ENCODE measurements at places on chromosomes 3 and 15.
A peak's percentile ranks its signal among the peaks of the same experiment; 100 is the strongest.

DNA sequence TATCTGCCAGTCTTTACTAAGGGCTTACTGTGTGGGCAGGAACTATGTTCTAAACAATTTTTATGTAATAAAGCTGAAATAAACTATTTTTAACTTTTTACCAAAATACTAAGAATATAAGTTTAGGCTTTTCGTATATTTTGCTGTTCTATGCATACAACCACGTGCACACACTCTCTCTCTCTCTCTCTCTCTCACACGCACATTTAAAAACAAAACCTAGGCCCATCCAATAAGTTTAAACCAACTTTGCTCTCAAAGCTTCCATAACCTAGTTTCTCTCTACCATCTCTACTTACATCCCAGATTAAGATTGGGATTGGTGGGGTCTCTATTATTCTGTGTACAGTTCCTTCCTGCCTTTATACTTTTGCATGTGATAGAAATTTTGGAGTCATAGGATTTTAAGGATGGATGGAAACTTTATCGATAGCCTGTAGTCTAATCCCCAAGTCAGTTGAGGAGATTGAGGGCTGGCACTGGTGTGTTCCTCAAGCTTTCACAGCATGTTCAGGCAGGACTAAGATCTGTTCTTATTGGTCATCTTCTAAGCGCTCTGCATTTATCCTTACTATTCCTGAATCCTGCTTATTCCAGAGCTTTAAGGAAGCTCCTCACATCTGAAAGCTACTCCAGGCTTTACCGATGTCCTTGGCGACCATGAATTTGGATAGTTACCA lies 1.8 kb downstream of the GPR171 start:
- no peak for DNase-seq

DNA sequence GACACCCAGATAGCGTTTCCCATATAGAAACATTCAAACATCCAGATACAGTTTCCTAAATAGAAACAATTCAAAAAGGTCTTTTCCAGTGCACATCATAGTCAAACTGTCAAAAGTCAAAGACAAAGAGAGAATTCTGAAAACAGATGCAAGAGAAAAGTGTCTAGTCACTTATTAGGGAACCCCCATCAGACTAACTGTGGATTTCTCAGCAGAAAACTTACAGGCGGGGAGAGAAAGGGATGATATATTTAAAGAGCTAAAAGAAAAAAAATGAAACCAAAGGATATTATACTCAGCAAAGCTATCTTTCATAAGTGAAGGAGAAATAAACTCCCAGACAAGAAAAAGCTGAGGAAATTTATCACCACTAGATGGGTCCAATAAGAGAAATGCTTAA lies 22.3 kb upstream of the CX3CR1 start:
- DNase-seq: no peak

- peak; percentile 23 for DNase-seq
Observed at GRCh38 chr15:83559310-83559966, 94.5 kb upstream of the ADAMTSL3 start.

DNA sequence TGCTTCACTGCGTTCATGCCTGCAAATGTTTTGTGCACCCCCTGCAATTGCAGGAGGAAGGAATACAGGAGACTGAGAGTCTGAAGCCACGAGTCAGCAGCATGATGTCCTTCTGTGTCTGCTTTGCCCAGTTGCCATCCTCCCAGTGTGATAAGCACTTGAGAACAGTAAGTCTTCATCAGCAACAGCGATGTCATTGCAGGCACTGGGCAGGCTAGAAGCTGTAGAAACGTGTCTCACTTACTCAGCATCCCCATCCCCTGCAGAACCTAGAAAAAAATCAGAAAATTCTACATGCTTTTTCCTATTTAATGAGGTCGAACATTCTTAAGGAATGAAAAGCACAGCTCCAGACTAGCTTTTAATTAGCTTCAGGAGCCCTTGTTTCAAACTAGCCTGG lies 156.5 kb upstream of the LPP start:
- no peak for DNase-seq

GRCh38 chr3:69282181-69282580 lies 103.7 kb downstream of the FRMD4B start:
- DNase-seq: no peak

DNA sequence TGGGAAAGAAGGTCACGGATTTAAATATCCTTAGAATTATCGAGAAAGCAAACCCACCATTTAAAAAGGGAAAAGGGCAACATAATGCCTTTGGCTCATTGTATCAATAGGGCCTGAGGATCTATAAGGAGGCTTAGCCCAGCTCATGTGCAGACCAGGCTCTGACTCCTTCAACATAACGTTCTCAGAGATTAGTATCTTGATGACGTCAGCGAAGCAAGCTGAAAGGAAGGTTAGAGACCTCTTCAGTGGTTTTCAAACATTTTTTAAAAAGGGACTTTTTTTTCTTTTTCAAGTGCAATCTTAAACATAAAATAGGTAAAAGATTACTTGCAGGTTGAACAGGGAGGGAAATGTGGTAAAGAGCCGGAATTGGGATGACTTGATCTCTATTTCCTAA lies 463.9 kb upstream of the ADAMTS9 start:
- DNase-seq: no peak

GRCh38 chr15:70121624-70122302 lies 24.0 kb upstream of the TLE3 start:
- no peak for DNase-seq

GRCh38 chr3:111143-112069 lies 85.2 kb upstream of the CHL1 start:
- DNase-seq: no peak

GRCh38 chr3:17258823-17259436 lies 374.2 kb downstream of the PLCL2 start:
- peak; percentile 48 for DNase-seq

DNA sequence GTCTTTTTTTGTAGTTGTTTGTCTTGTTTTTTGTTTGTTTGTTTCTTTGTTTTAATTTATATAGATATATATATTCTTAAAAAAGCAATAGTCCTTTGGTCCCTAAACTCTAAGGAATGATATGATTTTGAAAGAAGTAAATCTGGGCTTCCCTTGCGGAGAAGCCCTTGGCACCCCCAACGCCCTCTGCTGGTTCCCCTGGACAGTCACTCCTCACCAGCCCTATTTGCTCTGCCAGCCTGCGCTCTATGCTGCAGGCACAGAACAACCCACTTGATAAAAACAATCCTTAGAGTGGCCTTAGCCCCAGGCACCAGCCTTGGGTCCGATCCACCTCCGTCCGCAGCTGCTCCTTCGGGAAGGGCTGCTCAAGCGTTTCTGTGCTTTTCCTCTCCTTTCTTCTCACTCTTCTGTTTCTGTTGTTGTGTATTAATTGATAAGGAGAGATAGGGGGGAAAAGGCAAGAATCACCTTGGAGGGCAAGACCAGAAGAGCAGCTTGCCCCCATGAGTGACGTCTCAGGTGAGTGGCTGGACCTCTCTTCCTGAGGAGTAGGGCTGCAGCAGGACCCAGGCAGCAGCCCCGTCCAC lies 13.7 kb upstream of the PARP6 start:
- DNase-seq: no peak

DNA sequence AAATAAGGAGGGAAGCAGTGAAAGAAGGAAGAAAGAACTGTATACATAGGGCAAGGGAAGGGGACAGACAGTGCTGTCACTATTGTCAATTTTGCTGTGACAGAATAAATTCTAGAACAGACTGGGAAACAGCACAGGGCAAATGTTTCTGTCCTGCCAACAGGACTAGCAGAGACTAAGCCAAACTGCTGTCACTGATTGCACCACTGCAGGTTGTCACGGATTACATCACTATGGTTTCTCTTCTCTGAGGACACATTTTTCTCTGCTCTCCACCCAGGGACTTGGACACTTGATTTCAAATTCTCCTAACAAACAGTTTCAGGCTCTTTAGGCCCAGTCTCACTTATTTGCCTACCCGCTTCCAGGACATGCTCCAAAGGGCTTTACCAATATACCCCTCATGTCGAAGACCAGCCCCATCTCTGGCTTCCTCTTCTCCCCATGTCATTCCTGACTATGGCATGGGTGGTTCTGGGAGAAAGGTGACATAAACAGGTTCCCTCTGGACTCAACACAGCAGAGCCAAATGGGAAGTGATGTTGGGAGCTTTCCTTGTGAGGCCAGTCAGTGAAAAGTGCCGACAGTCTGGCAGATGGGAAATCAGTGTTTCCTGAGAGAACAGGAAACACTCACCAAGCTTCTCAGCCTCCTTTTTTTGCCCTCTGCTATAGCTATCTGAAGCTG lies 70.2 kb upstream of the ST3GAL6 start:
- peak; percentile 76 for DNase-seq

- DNase-seq: no peak
Observed at GRCh38 chr15:57575363-57575762, 16.3 kb upstream of the MYZAP start.

DNA sequence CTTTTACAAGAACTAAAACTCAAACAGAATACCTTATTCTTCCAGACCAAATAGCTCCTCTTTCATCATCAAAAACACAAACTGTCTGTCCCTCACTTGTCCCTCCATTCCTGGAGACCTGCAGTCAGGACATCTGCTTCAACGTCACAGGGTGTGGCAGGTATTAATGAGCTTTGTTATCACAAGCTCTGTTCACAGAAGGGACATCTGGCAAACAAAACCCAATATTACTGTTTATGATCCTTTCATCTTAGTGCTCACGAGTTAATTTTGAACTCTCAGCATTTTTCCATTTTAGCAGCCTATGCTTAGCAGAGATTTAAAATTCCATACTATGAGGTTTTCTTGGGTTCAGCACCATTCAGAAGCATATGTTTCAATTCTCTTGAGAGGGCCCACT lies 32.9 kb downstream of the AP3S2 start:
- no peak for DNase-seq

DNA sequence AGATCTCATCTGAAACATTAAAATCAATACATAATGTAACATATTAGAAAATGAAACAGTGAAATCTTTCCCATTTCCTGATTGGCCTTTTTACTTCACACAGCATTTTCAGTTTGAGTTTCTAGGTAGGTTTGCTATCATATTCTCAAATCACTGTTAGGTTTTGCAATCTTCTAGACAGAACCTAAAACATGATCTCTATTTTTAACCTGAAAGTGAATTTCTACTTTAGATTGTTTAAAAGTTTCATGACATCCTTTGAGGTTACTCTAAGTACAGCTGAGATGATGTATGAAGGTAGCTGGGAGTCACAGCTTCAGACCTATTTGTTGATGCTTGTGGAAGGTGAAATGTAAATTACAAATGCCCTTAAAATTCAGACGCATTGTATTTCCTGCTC lies 118.4 kb upstream of the GPR149 start:
- no peak for DNase-seq

DNA sequence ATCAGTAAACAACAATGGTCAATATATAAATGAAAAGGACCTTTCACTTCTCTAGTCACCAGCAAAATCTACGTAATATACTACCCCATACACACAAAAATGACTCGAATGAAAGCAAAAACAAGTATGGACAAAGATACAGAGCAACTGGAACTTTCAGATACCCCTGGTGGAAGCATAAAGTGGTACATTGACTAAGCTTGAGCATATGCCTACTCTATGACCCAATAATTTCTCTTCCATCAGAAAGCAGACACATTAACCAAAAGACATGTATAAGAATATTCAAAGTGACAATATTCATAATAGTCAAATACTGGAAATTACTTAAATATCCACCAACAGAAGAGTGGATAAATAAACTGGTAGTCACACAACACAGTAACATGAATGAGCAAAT lies 86.0 kb downstream of the EFL1 start:
- no peak for DNase-seq

DNA sequence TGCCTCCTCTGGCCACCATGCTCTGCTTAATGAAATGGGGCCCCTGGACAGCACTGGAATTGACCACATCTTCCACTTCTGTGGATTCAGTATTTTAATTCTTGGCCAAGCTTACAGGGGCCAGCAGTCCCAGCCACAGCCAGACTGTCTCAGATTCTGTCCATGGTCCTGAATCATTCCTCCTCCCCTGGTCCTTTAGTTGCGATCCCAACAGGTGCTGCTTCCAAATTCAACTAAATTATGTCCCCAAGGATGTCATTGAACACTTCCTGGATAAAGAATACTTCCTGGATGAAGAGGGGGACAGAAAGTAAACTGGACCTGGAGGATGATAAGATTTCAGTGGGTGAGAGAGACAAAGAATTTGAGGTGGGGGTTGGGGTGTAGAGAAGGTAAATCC lies 111.1 kb upstream of the FOXB1 start:
- no peak for DNase-seq

GRCh38 chr3:35383216-35383615 lies 256.1 kb upstream of the ARPP21 start:
- no peak for DNase-seq

DNA sequence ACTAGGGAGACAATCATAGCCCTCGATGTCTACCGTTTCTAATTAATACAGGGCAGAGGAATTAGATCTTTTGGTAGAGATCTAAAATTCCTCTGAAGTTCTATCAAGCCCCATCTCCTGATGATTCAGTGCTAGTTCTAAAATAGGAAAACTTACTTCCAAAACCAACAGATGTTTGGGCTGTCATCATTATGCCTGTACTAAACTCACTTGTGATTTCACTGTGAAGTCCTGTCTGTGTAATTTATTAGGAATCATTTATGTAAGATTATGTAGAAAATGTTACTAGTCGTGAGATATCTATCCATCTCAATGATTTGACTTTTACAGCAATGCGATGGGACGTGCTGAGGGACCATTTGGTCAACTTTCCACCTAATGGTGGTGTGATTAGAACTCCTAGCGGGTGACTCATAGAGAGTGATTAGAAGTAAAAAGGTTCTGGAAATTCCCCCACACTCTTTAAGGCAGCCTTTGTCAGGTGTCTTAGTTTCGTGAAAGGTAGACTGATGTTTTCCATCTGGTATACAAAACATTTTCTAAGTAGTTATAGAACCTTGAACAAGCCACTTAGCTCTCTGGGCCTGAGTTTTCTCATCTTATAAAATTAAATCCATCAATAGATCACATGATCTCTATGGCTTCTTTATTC lies 34.2 kb downstream of the LIPC start:
- DNase-seq: no peak

- DNase-seq: no peak
Observed at GRCh38 chr15:87610366-87610765, 646.2 kb downstream of the NTRK3 start.

DNA sequence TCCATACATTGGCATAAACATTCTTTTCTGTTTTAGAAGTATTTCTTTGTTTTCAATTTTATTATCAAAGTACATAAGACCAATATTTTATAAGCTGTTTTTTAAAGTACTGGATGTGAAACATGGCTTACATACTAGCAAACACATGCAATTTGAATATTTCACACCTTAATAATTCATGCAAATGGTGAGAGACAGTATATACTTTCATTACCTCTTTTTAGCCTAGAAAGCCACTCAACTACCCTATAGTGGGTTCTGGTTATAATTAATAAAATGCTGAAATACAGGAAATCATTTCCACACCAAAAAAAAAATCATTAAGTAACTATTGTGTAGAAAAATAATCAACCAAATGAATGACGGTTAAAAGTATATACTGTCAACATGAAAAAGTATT lies 38.5 kb upstream of the MELTF start:
- no peak for DNase-seq

DNA sequence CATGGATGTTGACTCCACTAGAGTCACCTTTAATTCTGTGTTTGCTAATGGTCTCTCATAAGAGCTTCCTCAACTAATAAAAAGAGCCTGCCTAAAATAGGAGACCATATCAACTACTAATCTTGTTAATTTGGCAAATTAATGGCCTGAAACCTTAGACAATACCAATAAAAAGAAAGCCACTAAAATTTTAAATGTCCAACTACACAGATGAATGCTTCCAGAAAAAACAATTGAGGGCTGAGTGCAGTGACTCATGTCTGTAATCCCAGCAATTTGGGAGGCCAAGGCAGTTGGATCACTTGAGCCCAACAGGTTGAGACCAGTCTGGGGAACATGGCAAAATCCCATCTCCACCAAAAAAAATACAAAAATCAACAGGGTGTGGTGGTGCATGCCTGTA lies 230.9 kb downstream of the NSUN3 start:
- DNase-seq: no peak

- no peak for DNase-seq
Observed at GRCh38 chr3:190169877-190170276, 49.2 kb upstream of the P3H2 start.
